ENCODE measurements at places on chromosomes 5 and 9.

GRCh38 chr9:94166976-94167346 is 82.7 kb downstream of the PTPDC1 start:
- no peak for DNase-seq

- DNase-seq: no peak
These were observed 83.0 kb downstream of the TMEM174 start for GRCh38 chr5:73256012-73256411.

DNA sequence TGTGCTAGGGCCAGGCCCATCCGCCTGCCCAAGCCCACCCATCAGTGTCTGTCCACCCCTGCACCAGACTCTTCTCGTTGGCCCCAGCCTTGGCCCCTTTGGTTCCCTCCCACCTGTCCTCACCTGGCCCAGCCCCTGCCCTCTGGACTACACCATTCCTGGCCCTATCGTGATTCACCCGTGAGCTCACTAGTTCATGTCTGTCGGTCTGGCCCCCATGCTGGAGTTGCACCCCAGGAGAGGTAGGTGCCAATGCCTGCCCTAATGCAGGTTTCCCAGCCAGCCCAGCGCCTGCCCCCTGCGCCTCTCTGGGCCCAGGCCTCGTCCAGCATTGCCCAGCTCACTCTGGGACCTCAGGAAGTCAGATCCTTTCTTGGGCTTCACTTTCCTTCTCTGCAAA is 115.4 kb upstream of the LMX1B start:
- DNase-seq: no peak

DNA sequence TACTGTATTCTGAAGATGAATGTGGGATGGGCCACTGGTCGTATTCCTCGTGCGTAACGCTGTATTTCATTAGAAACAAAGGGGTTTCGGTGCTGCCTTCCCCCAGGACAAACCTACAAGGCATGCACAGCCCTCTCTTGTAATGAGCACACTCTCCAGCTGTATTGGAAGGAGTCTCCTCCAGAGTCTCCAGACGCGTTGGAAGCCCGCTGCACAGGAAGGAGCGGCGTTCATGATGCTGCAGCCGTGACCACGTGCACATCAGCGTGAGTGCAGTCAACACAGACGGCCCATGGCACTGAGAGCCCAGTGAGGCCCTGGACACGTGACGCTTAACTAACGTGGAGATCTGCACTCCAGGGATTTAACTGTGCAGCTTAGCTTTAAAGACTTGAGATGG is 209.0 kb upstream of the IRX1 start:
- no peak for DNase-seq

- DNase-seq: no peak
These were observed 199.5 kb downstream of the CACNA1B start for GRCh38 chr9:138077126-138077525.

DNA sequence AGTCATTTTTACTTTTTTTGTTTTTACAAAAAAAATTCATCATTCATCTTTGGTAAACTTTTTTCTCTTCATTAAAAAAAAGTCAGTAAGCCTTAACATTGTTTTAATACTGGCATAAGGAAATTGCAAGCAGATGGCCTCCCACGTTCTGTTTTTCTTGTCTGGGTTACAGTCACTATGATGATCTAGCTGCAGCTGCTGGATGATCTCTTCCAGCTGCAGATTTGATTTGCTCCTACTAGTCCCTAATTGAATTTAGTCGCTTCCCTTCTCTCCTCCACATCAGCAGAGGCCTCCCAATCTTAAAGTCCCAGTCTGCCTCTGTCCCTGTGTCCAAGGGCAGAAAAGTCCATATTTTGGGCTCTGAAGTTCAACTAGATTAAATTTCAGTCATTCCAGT is 106.8 kb upstream of the PTGER4 start:
- no peak for DNase-seq

- no peak for DNase-seq
These were observed 152.9 kb downstream of the SGCD start for GRCh38 chr5:156479849-156480248.

- DNase-seq: no peak
These were observed 104.4 kb downstream of the DENND1A start for GRCh38 chr9:123825342-123826060.

- DNase-seq: no peak
These were observed 75.2 kb downstream of the F2RL2 start for GRCh38 chr5:76547891-76548524.

GRCh38 chr9:93012963-93013855 is 45.3 kb upstream of the SUSD3 start:
- DNase-seq: no peak

DNA sequence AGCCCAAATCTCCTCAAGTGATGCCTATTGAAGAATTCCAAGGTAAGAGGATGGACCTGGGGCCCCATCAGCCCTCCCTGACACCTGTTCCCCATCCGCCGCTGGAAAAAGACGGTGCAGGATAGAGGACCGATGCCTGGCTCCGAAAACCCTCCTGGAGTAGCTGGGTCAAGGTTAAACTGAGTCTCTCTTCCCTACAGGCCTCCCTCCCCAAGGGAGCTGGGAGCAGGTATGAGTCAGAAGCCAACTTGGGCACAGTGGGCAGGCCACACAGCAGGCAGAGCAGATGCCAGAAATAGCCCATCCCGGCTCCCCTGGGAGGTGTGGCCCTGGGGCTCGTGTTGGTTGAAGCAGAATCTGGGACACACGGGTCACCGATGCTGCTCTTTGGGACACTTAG is 75.6 kb downstream of the NTNG2 start:
- DNase-seq: no peak

DNA sequence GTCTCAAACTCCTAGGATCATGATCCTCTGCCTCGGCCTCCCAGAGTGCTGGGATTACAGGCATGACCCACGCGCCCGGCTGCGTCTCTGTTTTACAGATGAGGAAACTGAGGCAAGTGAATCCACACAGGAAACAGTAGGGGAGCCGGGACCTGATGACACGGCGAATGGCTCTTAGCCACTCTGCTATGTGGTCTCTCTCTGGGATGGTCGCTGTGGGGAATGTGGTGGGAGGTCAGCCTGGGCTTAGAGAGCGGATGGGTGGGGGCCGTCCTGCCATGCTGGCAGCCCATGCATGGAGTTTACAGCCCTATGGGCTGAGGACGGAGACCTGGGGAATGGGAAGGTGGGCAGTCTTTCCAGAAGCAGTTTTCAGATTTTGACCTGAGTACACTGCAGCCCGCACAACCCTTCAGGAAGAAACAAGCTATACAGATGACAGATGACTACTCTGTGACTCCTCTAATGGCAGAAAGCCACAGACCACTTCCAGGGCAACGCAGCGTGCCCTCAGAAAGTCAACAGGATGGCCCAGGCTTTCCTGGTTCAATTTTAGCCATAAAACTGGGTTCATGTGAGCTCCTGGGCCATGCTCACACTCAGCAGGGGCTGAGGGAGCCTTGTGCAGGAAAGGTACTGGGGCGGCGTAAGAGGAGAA is 136.1 kb upstream of the RAPGEF1 start:
- DNase-seq: no peak

- DNase-seq: no peak
These were observed 68.9 kb downstream of the SH3RF2 start for GRCh38 chr5:146005264-146005663.

DNA sequence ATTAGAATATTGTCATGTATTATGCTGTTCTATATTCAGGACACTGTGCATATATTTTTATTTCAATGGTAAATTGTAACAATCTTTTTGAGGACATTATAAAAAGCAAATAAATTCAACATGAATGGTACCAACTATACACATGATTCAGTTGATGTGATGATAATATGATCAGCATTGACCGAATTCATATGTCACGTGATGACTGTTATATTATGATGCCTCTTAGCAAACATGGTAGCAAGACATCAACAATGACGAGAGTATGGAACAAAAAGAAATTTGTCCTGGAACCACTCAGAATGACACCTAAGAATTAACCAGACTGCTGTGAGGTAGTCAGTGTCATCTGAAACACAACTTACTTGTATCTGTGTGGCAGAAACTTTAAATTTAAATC is 161.5 kb upstream of the OR13F1 start:
- no peak for DNase-seq

- DNase-seq: no peak
These were observed 66.2 kb downstream of the NDST1 start for GRCh38 chr5:150573867-150574817.

- no peak for DNase-seq
These were observed 4.7 kb downstream of the IFNA8 start for GRCh38 chr9:21413624-21414023.

- DNase-seq: no peak
These were observed 82.9 kb downstream of the RXRA start for GRCh38 chr9:134408939-134409737.

DNA sequence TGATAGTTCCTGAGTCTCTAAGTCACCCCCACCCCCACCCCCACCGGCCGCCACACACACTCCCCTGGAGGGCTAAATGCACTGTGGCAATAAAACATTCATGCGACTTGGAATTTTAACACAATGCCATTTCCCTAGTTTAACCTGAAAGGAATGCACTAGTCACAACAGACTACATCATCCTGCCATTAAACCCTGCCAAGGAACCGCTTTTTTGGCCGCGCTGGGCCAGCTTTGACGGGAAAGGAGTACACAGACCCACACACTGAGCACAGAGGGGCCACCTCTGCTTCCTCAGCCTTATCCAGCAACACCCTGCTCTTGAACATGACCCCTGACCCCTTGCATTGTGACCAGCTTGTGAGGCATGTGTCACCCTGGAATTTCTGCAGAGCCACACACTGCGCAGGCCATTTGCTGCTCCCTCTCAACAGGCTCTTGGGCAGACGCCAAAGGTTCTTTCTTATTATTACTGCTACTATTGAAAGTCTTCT is 165.3 kb downstream of the BNC2 start:
- no peak for DNase-seq
